ENCODE measurements at places on chromosomes 1 and 21. TPM values are rescaled to one million over a fixed set of nuclear protein-coding genes. Genes with fewer than 3 reads are reported as not detected.

GRCh38 chr1:30701258-30701633 is 22.1 kb downstream of the MATN1 start:
- DNase-seq = no peak

DNA sequence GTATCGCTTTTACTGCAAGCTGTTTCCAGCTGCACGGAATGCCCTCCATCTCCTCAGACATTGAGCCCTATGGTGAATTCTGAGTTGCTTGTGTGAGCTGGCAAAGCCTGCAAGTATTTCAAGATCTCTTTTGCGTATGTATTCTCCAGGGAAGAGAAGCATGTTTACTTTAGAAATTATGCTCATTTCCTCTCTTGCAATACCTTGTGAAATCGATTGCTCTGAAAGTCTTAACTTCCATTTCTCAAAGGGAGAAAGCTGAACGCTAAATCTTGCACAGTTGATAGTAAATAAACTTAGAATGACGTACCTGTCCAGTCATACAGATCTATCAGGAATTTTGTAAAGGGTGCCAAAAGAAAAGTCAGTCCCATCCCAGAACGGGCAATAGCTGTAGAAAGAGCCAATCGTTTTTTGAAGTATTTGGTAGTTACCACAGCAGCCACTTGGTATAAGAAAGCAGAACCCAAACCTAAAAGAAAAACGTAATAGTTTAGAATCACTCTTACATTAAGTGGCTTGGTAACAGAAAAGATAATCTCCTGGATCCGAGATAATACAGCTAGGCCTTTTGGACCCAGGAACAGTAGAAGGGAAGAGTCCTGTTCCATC is 10.0 kb downstream of the SLC16A4 start:
- DNase-seq = no peak

The PIK3C2B gene
- total RNA-seq = 15.6 TPM

DNA sequence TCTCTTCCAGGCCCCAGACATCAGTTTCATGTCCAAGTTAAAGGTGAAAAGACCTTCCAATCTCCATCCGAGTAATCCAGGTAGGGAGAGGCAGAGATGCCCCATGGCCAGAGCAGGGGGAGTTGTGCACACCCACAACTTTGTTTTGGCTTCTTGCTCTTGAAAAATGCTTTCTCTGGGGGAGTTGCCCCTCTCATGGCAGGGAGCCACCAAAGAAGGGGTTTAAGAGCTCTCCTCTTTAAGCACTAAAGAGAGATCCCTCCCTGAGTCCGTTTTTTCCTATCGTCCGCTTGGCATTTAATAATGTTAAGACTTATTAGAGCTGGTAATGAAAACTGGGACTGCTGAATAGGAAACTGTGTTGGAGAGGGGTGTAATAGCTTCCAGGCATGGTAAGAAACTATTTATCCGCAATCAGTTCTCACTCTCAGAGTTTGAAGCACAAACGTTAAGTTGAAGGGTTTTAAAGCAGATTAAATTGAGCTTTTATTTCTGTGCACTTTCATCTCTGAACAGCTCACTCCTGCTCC is 8.3 kb downstream of the PAX7 start:
- DNase-seq = no peak

The SELL gene
- total RNA-seq = 112 TPM

The PLEKHM2 gene
- 67.5 TPM for total RNA-seq

- DNase-seq = no peak
Measured at GRCh38 chr21:42590431-42591131, 62.8 kb upstream of the PDE9A start.

- no peak for DNase-seq
Measured at GRCh38 chr1:183097438-183098051, 74.3 kb downstream of the LAMC1 start.

The SCAF4 gene
- 60.1 TPM for total RNA-seq

DNA sequence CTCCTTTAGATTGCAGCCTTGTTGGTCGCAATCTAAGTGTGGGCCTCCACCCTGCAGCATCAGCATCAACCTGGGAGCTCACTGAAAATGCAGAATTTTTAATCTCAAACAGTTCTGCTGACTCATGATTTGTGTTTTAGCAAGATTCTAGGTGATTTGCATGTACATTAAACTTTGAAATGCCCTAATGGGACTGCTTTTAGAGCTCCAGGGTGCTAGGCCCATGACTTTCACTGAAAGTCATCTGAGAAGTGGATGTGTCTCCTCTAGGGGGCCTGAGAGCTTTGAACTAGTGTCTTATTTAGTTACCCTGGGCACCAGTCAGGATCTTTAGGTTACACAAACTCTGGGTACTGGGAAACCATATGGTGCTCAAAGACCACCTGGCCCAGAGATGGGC is 9.0 kb downstream of the TRIM67 start:
- DNase-seq = no peak

DNA sequence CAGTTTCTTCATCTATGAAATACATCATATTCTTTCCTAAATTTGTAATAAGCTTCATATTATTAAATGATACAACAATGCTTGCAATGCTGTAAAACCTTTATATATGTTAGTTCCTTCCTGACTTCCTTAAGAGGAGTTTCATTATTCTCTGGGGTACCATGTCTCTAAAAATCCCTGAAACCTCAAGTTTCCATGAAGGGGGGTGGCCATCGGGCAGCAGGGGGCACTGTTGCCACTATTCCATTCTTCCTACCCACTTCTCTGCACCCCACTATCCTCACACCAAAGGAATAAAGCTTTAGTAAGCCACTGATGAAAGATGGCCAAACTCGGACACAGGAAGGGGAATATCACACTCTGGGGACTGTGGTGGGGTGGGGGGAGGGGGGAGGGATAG is 9.0 kb upstream of the DMRTB1 start:
- DNase-seq = no peak

DNA sequence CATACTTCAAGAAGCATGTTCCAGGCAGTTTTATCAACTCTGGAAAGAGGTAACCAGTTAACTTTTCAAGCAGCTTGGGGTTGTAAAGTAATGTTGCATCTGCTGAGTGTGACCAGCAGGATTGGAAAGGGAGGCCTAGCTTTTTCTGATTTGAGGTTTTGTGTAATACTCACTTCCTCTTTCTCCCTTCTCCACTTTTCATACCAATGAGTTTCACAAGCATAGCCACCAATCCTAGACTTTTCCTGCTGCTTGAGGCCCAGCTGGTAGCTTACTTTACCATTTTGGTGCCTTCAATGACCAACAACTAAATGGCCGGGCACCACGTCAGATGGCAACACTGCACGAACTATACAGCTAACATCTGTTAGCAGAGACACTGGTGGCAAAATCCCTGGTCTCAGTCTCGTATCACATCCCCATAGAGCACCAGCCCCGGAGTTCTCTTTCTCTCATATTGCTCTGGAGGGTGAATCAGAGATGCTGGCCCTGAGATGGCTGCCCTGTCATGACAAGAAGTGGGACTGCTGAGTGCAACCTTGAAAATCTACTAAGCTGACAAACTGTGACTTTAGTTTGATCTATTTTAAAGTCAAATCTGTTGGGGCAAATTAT is 14.8 kb upstream of the GPR88 start:
- DNase-seq = no peak

- DNase-seq = no peak
Measured at GRCh38 chr1:243312952-243313634, 57.3 kb downstream of the SDCCAG8 start.

DNA sequence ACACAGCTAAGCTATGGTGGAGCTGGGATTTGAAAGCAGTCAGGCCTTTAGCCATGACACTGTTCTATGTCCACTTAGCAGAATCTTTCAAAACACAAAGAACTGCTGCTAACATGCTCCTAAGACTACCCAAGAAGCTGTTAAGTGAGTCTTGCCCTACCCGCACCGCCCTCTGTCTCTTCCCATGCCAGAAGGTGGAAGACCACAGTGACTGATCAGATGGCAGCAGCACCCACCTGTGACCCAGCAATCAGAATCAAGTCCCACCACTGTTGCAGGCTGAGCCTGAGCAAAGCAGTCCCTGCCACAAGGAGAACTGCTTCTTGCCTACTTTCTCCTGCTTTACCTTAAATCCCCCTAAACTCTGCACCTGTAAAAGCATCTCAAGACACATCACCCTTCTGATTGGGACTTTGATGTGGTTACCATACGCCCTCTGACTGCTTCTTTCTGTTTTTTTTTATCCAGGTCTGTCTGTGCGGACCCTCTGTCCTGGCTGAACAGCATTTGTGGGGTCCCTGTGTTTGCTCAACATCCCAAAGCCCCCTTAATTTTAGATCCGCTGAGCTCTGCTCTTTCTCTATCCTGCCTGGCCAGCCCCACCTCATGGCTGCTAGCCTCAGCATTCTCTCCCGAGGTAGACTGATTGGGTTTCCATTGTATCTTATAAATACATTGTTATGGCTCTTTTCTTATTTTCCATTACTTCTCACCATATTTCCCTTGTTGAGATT is 16.0 kb downstream of the IRF2BP2 start:
- DNase-seq = no peak

- no peak for DNase-seq
Measured at GRCh38 chr1:65431111-65431705, 10.7 kb downstream of the LEPR start.

GRCh38 chr1:165849353-165850133 is 22.1 kb downstream of the UCK2 start:
- no peak for DNase-seq

DNA sequence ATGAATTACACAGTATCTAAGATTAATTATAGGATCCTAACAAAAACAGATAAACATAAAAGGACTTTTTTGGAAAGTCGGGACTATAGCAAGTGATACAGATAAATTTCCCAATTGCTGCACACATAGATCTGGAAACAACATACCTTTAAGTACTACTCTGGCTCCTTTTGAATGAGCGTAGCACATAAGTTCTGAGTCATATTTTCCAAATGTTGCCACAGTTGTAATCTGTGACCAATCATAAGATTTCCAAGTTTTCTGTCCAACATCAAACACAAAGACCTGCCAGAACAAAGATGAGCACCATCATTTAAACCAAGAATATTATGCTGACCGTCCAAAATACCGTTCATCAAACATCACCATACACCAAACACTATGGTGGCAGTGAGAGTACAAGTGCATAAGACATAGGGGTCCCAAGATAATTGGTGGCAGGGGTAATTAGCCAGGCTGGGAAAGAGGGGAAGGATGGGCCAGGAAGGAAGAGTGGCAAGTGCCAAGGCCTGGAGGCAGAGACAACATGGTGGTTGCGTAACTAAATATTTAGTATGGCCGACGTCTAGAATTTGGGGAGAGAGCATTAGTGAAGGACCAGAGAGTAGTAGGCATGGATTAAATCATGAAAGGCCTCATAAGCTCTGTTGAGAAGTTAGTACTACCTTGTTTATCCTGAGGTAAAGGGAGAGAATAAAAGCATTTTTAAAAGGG is 3.6 kb downstream of the CTBS start:
- DNase-seq = no peak

Data from activated T-cell treated with anti-CD3 and anti-CD28 coated beads, Interleukin-2, amount 50 U/mL, for 4 hours (primary cell).